ENCODE measurements at places on chromosomes 12 and 14.

DNA sequence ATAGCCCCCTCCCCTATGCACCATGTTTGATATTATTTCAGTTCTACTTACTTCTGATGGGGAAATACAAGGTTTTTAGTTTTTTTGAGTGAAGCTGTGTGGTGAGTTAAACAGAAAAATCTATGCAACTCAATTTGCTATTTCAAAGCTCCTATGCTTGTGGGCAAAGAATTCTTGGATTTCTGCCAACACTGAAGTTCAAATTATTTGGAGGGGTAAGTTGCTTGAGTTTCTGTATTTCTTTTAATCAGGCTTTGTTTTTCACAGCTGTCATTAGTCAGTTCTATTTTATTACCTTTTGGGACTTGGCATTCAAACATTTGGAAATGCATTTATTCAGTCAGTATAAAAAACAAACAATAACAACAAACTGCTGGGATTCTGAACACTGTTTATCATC is 407.5 kb upstream of the MGAT4C start:
- no peak for DNase-seq

- no peak for DNase-seq
These were observed 6.0 kb downstream of the EID3 start for GRCh38 chr12:104309446-104309993.

- DNase-seq = no peak
These were observed 1.4 kb upstream of the RNASE10 start for GRCh38 chr14:20503898-20504297.

- DNase-seq = no peak
These were observed 144.8 kb downstream of the ASCL1 start for GRCh38 chr12:103102225-103102744.

GRCh38 chr12:40569626-40570179 is 122.5 kb upstream of the CNTN1 start:
- no peak for DNase-seq

GRCh38 chr12:46438719-46439319 is 66.2 kb upstream of the SLC38A2 start:
- DNase-seq = no peak

GRCh38 chr14:100762089-100762515 is 35.4 kb downstream of the DLK1 start:
- DNase-seq = no peak

DNA sequence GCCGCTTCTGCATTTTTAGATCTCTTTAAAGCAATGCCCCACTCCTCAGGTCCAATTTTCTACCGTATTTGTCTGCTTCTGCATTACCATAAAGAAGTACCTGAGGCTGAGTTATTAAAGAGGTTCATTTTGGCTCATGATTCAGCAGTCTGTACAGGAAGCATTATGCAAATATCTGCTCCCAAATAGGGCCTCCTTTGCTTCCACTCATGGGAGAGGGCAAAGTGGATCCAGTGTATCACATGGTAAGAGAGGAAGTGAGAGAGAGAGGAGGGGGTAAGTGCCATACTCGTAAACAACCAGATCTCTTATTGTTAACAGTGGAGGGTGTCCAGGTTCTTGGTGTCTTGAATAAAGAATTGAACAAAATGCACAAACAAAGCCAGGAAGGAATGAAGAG is 316.1 kb upstream of the SEL1L start:
- no peak for DNase-seq

GRCh38 chr12:104578453-104578852 is 121.7 kb downstream of the CHST11 start:
- DNase-seq = no peak

DNA sequence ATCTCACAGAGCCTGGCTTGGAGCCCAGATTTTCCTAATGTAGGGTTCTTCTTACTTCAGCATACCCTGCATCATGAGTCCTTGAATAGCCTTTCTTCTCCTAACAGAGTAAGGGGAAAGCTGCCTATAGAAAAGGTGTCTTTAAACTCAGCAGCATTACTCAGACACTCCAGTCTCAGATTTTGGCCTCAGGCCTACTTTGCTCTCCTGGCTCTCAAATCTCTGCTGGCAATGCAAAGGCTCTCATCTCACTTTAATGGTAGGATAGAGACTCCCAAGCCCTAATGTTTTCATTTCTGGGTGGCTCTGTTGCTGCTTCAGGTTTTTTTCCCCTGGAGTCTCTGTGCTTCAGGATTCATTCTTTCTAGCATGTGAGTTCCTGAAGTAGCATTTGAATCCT is 9.1 kb upstream of the NKX2-8 start:
- no peak for DNase-seq

DNA sequence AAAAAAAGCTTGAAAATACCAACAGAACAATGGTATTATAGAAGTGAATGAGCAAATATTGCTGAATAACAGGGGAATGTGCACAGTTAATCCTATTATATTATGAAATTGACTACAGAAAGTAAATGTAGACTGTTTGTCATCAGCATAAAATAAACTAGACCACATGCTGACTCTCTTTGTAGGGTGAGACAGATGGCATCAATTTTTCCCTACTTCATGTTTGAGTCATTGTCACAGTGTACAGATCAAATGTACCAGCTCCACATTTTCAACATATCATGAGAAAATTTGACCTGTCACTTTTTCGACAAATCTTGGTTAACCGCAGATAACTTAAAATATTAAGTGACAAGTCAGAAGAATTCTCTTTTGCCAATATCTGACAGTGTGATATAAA is 421.0 kb downstream of the RPL10L start:
- DNase-seq = no peak

GRCh38 chr14:94773061-94773648 is 3.2 kb upstream of the GSC start:
- no peak for DNase-seq

DNA sequence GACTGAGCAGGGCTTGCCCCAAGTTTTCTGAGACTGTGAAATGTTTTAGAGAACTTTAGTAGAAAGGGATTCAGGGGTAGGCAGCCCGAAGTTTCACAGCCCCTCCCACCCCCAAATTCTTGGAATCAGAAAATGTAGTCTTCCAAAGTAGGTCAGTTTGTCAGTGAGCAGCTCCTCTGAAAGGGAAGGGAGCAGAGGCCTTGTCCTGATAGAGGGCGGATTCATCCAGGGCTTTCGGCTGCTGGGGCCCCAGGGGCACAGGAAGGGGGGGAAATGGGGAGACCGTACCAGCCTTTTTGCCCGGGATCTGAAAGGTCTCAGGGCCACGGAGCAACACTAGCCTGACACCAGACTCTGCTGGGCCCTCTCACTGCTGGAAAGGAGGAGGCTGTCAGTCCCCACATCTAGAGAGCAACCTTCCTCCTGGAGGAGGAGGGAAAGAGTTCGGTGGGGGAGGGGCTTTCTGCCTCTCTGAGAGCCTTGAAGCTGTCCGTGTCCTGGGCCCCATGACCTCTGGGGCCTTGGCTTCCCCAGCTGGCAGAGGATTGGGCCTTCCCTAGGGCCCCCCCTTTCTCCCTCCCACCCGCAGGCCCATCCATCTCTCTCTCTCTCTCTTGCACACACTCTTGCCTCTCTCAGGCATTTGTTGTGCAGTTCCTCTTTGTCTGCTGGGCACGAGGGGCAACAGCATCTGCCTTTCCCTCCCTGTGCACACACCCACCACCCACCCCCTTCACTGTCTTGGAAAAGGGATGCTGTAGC is at the start of gene IKZF4:
IKZF4 (plus strand) TSS at position 621 of the 762 bp plus-strand sequence. CDS start 451 bp downstream, outside the sequence.
- DNase-seq = peak; percentile 17

DNA sequence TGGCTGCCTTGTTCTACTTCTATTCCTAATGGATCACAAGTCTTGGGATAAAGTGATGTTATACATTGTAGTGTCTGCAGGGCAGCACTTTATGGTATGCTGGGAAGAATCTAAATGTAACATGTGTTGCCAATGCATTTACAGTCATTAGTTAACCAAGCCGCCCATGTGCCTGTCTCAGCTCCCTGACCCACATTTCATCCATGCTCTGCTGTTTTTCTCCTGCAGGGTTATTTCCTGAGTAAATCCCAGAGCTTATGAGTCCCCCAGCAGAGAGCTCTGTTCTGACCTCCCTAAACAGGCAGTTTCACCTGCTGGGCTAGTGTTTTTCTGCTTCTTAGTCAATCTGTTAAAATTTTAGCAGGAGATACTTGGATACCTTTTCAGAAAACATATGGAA is 4.4 kb upstream of the TMTC2 start:
- DNase-seq = no peak

DNA sequence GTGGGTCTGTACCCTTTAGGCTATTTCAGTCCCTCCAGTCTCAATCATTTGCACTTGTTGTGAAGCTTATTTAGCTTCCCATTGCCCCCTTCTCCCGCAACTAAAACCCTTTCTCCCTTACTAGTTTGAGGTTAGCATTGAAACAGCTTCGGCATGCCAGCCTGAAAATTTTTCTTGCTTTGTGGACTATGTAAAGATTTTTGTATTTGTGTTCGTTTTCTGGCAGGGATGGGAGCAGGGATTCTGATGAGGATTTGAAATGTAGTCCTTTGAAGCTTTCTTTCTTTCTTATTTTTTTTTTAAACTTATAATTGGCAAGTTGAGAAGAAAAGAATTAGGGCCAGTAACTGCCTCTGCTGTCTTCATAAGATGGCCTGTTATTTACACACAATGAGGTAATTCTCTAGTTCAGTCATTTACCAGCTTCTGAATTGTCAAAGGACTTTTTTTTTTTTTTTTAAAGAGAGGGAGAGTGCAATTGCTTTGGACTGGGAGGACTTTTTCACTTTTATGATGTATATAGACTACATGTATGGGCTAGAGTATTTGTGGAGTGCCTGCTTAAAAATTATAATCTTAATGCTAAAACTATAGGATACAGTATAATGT is 29.0 kb downstream of the PALS1 start:
- no peak for DNase-seq

- no peak for DNase-seq
These were observed 70.1 kb upstream of the TTC7B start for GRCh38 chr14:90886297-90886815.
